ENCODE measurements at places on chromosomes 2 and 18.
A peak's percentile ranks its signal among the peaks of the same experiment; 100 is the strongest.

- H3K4me3 ChIP-seq, result no peak overlapping the region
- no peaks in the 10 kb centered on the region for H3K27me3 ChIP-seq
- H3K4me1 ChIP-seq, result peaks cover 2% of the 10 kb centered on the region
- peaks cover 7% of the 10 kb centered on the region for H3K36me3 ChIP-seq
Observed at GRCh38 chr2:61416871-61417645, 53.8 kb downstream of the USP34 start.

DNA sequence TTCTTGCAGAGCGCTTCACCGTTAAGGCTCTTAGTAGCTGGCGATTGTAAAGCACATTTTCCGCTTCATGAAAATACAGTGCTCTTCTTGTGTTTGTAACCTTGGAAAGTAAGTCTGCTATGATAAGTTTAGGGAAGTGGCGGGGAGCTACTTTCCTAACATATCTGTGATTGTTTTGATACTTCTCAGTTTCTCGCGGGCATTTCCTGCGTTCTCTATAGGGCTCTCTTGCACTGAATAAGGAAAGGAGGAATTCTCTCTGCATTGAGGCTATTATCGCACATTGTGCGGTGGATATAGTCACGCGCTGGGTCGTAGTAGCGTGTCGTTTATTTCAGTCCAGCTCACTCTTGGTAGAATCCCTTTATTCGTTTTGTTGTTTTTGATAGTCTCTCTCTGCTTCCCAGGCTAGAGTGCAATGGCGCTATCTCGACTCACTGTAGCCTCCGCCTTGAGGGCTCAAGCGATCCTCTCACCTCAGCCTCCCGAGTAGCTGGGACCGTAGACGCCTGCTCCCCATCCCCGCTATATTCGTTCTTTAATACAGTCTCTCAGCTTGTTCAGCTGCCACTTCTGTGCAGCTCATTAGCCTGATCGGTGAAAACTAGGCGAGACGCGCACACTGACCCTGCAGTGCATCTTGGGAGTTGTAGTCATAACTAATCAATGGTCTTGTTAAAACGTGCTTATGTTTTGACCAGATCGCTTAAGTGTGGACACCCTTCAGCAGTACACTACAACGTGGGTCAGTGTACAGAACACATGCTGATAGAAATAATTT lies 1.0 kb upstream of the PPP4R3B start:
- peak overlapping the region; percentile 84 for H3K4me3 ChIP-seq
- H3K27me3 ChIP-seq, result no peaks in the 10 kb centered on the region
- DNase-seq, result peak; percentile 43
- H3K36me3 ChIP-seq, result no peaks in the 10 kb centered on the region

- H3K4me3 ChIP-seq, result no peak overlapping the region
- H3K4me1 ChIP-seq, result no peaks in the 10 kb centered on the region
- DNase-seq, result no peak
- H3K36me3 ChIP-seq, result no peaks in the 10 kb centered on the region
- H3K27ac ChIP-seq, result no peak overlapping the region
Observed at GRCh38 chr2:11550302-11550701, 16.5 kb downstream of the GREB1 start.

GRCh38 chr2:13495051-13495450 lies 778.3 kb downstream of the TRIB2 start:
- no peak for DNase-seq
- H3K4me3 ChIP-seq, result no peak overlapping the region
- H3K27me3 ChIP-seq, result no peaks in the 10 kb centered on the region
- no peak overlapping the region for H3K27ac ChIP-seq
- no peaks in the 10 kb centered on the region for H3K36me3 ChIP-seq
- H3K4me1 ChIP-seq, result no peaks in the 10 kb centered on the region

DNA sequence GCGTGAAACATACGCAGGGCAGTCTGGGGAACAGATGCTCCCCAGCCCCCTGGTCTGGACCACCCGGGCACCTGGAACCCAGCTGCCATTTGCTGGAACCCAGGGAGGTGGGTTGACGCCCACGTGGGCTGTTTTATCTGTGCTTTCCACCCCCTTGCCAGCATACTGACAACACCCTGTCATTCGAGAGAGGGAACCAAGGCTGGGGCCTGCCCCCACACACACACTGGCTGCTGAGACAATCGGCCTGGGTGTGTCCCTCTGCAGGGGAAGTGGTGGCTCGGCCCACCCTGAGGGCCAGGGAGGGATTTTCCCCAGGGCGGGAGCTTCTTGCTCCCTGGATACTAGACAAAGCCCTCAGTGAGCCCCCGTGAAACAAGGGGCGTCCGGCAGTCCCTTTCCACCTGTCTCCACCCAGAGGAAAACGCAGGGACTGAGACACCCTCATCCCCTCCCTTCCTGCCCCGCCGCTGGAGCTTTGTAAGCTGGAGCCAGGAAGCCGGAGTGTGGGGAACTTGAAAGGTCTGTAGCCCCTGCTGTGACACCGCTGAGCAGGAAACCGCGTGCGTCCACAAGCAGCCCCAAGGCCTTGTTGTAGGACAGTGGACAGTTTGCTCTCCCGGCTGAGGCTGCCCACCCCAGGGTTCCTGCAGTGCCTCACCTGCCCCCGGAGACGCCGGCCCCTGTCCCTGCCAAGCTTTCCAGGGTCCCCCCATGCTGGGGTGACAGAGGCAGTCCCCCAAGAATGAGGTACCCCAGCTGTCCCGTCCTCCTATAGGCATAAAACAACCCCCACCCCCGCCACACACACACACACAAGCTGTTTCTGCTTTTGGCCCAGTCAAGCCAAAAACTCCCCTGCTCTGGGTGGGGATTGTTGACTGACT lies 14.1 kb upstream of the KLF11 start:
- no peaks in the 10 kb centered on the region for H3K4me1 ChIP-seq
- no peak overlapping the region for H3K4me3 ChIP-seq
- no peaks in the 10 kb centered on the region for H3K27me3 ChIP-seq
- DNase-seq, result no peak
- no peak overlapping the region for H3K27ac ChIP-seq

DNA sequence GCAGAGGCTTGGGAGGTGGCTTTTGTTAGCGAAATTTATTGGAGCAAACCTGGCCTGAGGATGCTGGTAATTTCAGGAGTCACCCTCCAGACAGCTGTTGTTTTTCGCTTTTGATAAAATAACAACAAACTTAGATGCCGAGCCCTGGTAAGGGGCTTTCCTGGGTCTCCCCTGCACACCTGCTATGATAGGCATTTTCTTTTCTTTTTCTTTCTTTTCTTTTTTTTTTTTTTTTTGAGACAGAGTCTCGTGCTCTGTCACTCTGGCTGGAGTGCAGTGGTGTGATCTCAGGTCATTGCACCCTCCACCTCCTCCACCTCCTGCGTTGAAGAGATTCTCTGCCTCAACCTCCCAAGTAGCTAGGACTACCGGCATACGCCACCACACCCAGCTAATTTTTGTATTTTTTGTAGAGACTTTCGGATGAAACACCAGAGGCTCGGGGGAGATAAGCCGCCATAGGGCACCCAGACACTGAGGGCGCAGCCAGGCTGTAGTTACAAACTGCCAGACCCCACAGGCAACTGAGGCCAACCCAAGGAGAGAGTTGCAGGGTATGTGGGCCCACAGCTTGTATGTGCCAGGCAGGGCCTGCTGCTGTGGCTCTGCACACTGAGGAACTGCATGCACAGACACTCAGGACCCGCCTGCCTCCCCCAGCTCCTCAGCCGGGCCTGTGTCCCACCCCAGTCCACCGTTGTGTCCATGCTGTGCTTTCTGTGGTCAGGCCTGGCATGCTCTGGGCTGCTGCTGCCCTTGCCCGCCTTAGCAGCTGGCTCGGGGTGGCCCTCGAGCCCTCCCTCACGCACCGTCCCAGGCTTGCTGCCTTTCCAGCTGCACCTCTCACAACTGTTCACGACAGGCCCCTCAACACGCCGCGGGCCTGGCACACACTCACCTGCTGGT lies 3.9 kb downstream of the GYPC start:
- H3K36me3 ChIP-seq, result peaks cover 11% of the 10 kb centered on the region
- H3K4me1 ChIP-seq, result peaks cover 20% of the 10 kb centered on the region
- H3K4me3 ChIP-seq, result no peak overlapping the region
- DNase-seq, result no peak
- H3K27me3 ChIP-seq, result no peaks in the 10 kb centered on the region
- H3K27ac ChIP-seq, result peak overlapping the region; percentile 77

- H3K27me3 ChIP-seq, result no peaks in the 10 kb centered on the region
- H3K4me1 ChIP-seq, result peaks cover 20% of the 10 kb centered on the region
- no peaks in the 10 kb centered on the region for H3K36me3 ChIP-seq
- no peak overlapping the region for H3K27ac ChIP-seq
- DNase-seq, result peak; percentile 60
Observed at GRCh38 chr2:84849271-84849952, 31.5 kb downstream of the TRABD2A start.

GRCh38 chr2:217330647-217331046 lies 470.8 kb upstream of the TNP1 start:
- no peaks in the 10 kb centered on the region for H3K27me3 ChIP-seq
- no peak overlapping the region for H3K4me3 ChIP-seq
- no peaks in the 10 kb centered on the region for H3K36me3 ChIP-seq
- peak overlapping the region; percentile 95 for H3K27ac ChIP-seq
- DNase-seq, result no peak
- H3K4me1 ChIP-seq, result peaks cover 22% of the 10 kb centered on the region

DNA sequence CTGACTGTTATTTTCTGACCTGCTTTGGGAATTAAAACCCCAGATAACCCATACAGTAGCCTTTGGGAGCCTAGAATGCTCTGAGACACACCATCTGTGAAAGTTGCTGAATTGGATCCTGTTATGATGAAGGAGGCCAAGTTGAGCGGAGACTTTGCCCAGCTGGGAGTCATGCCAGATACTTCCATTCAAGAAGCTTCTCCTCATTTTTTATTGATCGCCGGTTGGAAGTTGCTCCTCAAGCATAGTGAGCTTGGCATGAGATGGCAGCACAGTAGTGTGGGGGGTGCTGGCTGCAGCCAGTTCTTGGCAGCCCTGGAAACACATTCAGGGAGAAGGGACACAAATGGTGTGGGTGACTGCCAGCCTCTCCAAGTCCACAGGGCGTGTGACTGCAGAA lies 270.7 kb upstream of the NRP2 start:
- no peak for DNase-seq
- no peaks in the 10 kb centered on the region for H3K36me3 ChIP-seq
- H3K4me3 ChIP-seq, result no peak overlapping the region

DNA sequence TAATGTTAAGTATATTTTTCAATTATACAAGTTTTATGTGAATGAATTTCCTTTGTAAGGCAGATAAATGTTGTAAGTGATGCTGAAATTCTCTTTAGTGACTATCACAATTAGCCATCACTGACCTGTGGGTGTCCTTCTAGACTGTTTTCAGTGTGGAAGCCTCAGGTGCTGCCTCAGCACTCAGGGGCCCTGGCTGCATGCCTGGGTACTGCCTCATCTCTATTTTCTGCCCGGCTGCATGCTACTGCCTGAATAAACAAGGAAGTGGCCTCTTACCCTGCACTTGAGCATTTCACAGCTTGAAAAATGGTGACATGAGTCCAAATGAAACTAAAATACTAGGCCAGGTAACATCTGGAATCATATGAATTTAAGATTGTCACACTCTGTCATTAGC lies 787.6 kb upstream of the SALL3 start:
- no peaks in the 10 kb centered on the region for H3K36me3 ChIP-seq
- no peaks in the 10 kb centered on the region for H3K27me3 ChIP-seq
- H3K4me1 ChIP-seq, result no peaks in the 10 kb centered on the region
- DNase-seq, result no peak

DNA sequence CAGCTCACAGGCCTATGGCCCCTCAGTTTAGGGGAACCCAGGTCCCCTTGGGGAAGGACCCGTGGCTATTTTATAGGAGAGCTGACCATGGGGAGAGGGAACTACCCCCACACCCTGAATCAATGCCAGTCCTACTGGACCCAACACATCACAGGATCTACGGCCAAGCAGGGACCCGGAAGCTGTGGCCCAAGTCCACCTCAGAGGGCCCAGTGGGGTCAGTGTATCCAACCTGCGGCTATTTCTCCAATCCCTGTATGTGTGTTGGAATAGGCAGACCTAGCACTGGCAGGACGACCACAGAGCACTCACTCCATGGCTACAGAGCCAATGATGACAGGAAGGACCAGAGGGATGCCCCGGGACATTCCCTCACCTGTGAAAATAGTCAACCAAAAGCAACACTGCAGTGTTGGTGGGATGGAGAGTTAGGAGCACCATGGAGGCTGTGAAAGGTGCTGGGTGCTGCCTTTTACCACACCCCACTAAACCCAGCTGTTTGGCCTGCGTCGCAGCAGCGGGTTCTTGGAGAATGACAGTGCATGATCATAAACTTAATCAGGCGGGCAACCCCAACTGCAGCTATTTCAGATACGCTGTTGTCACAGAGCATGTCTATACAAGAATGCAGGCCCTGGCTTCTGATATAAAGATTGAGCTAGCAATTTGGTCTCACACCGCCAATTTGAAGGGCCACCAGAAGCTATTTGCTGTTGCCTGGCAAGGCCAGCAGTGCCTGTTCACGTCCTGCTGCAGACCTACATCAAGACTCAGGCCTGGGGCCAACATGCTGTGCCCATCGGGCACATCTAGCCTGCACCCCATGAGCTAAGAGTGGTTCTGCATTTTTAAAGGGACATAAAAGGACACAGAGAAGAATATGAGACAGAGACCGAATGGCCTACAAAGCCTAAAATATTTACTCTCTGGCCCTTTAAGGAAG lies 110.4 kb downstream of the EIPR1 start:
- H3K4me3 ChIP-seq, result no peak overlapping the region
- no peaks in the 10 kb centered on the region for H3K27me3 ChIP-seq
- no peaks in the 10 kb centered on the region for H3K36me3 ChIP-seq
- H3K27ac ChIP-seq, result no peak overlapping the region
- no peak for DNase-seq
- H3K4me1 ChIP-seq, result no peaks in the 10 kb centered on the region

DNA sequence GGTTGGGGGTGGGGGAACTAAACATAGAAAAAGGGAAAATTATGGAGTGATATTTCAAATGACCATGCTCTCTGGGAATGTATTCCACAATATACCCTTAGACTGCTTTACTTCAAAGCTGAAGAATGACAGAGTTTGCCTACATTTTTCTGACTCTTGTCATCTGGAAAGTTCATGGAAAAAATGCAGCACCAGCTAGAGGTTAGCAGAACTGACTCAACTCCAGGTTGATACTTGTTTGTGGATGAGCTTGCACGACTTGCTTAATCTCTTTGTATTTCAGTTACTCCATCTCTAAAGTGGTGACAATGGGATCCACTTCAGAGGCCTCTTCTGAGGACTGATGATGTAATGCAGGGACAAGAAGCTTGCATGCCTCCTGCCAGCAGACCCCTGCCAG lies 824.0 kb upstream of the ID2 start:
- H3K4me3 ChIP-seq, result no peak overlapping the region
- H3K27me3 ChIP-seq, result no peaks in the 10 kb centered on the region
- no peaks in the 10 kb centered on the region for H3K36me3 ChIP-seq
- no peak overlapping the region for H3K27ac ChIP-seq
- peak; percentile 75 for DNase-seq
- peaks cover 11% of the 10 kb centered on the region for H3K4me1 ChIP-seq

DNA sequence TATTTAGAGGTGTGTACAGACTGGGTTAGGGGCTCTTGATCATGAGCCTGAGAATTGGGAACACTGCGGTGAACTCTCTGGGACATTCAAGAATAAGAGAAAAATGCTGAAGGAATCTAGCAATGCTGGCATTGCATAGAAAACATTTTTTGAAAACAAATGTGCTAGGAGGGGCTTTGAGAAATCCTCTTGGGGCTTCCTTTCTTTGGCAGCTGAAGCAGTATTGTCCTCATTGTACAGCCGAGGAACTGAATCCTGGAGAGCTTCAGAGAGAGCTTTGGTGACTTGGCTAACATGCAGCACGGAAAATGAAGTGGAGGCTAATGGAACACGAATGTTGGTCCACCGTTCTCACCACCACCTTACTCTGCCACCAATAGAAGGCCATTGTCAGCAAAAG lies 107.3 kb upstream of the EFEMP1 start:
- peaks cover 18% of the 10 kb centered on the region for H3K27me3 ChIP-seq
- no peaks in the 10 kb centered on the region for H3K36me3 ChIP-seq
- no peaks in the 10 kb centered on the region for H3K4me1 ChIP-seq
- no peak overlapping the region for H3K4me3 ChIP-seq

Measured in IMR-90 (cell line).